H54 (cell line): ENCODE measurements at places on chromosomes 6 and 20.

GRCh38 chr6:128711149-128711548 is 171.8 kb upstream of the LAMA2 start:
- no peak for DNase-seq

DNA sequence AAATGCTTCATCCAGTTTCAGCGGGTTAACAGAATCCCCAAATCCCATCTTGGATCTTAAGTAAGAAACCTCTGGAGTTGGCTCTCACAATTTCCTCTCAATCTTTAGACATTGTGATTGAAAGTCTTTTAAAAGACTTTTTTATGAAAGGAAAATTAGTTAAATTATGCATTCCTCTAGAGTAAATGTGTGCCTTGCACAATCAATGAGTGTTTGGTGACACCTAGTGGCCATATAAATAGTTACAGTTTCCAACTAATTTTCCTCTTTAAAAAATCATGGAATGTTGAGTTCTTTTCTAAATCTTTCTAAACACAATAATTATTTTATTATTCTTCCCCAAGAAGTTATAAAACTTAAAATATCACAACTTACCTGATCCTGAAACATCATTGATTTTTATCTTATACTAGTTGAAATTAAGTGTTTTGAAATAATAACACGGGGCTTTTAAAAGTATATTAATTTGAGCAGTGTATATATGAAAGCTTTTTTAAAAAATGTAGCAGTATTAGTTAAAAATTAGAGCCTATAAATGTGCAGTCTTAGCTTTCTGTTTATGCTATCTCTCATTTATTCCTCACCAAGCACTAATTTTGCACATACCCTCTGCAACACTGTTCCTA is 66.4 kb downstream of the PKHD1 start:
- DNase-seq: no peak

GRCh38 chr6:47729457-47729856 is 31.1 kb downstream of the ADGRF4 start:
- no peak for DNase-seq

DNA sequence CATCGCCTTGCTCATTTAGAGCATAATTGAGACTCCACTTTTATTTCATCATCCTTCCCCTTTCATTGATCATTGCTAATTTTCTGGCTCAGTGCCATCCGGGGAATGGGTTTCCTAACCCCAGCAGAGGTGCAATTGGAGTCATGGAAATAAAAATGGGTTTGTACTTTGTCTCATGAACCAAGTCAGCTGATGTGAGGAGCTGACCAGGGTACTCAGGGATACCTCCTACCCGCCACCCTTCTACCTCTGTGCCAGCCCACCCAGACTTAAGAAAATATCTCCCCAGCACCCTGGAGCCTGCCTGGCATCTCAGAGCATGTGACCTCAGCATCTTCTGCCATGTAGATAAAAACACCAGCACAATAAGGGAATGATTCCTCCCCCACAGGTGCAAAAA is 59.1 kb upstream of the MAFB start:
- DNase-seq: no peak

- DNase-seq: no peak
These were observed 7.5 kb downstream of the ELMO2 start for GRCh38 chr20:46398963-46399362.

- DNase-seq: no peak
These were observed 14.9 kb upstream of the FAM210B start for GRCh38 chr20:56343861-56344381.

- no peak for DNase-seq
These were observed 91.9 kb downstream of the FAM217A start for GRCh38 chr6:3987053-3987452.

- no peak for DNase-seq
These were observed 6.4 kb downstream of the R3HDML start for GRCh38 chr20:44343162-44343675.

DNA sequence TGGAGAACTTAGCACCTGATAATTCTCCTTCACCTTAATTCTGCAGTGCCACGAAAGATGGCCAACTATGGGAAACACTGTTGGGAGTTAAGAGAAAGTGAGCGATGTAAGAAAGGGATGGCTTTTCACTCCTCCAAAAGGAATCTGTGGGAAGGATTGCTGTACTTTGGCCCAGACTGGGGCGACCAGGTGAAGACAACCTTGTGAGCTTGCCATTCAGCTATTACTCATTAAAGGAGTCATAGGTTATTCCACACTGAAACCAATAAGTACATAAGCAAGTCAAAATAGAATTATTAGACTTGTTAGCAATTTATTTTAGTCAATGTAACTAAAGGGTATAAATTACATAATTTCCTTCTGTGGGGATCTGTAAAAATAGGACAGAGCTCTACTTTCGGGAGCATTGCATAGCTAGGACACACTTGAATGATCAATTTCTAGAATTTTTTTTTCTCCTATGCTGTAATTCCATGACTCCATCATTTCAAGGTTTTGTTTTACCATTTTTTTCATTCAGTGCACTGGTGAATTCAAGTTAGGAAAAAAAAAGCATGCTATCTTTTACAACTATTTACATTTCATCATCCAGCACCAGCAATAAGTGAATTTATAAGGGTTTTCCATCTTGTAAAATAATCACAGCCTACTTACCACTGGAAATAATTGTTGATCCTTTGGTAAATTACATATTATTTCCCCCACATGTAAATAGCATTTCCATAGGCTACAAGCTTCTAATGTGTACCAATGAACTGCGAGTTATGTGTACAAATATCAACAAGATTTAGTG is 231.7 kb downstream of the SIM1 start:
- no peak for DNase-seq

DNA sequence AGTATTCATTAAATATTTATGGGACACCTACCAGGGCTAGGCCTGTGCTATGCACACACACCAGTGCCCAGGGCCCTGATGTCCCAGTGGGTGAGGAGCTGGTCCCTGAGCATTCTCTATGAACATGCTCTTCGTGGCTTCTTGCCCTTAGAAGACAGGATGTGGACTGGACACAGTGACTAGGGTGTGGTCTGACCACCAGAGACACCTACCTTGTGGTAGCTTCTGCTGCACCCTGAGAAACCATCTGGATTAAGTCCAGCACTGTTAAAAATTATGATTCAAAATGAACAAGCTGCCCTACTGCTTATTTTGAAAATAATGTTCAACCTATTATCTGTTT is 112.9 kb upstream of the RPS6KA2 start:
- DNase-seq: no peak

DNA sequence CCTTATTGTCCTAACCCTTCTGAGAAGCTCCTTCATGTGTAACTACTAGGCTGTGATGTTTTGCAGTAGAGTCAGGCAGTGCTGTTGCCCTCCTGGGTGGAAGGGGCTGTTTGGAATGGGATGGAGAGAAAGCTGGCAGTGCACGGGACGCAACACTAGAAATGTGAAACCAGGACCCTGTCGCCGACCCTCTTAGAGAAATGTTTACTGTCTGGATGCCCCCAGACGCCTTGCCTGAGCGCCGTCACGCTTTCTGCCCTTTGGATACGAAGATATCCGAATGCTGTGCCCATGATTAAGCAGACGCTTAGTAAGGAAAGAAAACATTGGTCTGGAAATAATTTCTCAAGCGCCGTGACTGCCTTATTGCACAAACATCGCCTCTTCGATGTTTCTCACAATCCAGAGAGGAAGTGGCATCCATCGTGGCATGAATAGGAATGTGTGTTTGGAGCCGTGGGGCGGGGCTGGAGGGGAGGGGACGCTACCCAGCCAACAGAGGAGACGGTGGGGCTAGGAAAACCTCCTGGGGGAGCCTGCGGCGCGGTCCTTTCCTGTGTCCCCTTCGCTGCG is 661 bp upstream of the PPP1R14C start:
- peak; percentile 24 for DNase-seq

- DNase-seq: no peak
These were observed 23.8 kb downstream of the FRK start for GRCh38 chr6:116036885-116037284.

DNA sequence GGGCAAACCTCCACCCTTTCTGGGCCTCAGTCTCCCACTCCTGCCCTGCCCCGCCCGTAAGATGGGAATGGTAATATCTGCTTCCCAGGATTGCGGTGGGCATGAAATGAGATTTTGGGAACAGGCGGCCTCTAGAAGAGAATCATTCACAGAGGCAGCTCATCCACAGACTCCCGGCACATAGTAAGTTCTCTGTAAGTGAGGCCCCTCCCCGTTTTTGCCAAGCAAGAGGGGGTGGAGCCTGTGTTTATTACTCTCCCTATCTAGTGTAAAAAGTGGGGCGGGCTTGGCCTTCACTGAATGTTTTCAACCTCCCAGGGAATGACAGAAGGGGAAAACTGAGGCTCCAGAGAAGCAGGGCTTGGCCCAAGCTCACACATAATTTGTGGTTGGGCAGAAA is 20.0 kb downstream of the SUN5 start:
- no peak for DNase-seq
